ENCODE measurements at places on chromosomes 2 and 18.

GRCh38 chr2:164761737-164762460 is 79.7 kb downstream of the COBLL1 start:
- no peak for DNase-seq

DNA sequence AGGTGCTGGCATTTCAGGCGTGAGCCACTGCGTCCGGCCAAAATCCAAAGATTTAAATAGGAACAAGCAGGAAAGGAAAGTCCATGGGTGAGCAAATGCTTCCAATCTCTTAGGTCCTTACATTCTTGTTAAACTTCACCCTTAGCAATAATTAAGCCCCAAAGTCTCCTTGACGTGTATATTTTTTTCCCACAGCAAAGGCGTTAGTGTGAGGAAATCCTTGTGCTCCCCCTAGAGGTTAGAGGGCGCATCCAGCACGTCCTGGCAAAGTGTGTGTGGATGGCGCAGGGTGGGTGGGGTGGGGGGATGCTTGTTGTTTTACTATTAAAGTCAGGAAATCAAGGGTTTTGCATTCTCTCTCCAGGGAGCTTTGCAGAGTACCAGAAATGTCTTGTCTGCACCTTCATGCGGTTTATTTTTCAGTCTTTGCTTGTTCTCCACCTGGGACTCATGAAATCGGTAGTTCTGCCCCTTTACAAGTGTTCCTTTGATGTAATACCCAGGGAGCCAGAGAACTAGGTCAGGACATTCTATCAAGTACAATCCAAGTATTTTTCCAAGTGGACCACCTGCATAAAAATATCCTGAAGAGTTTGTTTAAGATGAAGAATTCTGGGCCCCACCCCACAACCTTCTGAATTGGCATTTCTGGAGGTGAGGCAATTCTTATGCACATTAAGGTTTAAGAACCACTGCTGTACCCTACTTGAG is 22.2 kb upstream of the ITSN2 start:
- peak; percentile 49 for DNase-seq

- DNase-seq = no peak
These were observed 567.5 kb downstream of the SLC4A3 start for GRCh38 chr2:220194630-220195584.

DNA sequence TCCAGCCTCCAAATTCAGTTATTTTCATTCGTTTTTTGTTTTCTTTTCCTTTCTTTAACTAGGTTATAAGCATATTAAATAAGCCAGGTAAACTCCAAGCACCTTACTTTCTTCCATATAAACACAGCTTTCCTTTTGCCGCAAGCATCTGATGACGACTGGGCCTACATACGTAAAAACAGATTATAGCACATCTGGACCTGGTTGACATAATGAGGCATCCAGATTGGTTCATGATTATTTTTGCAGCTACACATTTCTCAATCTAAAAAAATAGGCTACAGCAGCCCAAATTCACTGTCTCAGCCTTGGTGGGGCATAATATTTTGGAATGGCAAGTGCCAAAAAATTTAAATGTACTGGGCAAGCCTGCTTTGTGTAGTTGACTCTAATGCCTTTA is 7.7 kb downstream of the CYP1B1 start:
- DNase-seq = no peak

DNA sequence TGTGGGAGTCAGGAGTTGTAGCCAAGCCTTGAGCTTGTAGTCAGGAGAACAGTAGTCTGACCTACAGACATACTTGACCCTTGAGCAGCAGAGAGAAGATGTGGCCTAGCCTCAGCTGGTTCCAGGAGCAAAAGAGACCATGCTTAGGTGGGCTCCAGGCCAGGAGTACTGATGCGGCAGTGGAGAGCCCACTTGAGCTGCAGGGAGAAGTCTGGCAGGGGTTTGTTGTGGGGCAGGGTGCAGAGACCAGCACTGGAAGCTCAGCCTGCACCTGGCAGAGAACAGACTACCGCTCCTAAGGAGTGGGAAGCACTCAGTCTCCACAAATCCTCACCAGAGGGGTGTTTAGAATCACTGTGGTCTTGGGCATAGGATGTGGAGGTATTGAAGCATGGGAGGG is 197.9 kb downstream of the TPGS2 start:
- DNase-seq = no peak

DNA sequence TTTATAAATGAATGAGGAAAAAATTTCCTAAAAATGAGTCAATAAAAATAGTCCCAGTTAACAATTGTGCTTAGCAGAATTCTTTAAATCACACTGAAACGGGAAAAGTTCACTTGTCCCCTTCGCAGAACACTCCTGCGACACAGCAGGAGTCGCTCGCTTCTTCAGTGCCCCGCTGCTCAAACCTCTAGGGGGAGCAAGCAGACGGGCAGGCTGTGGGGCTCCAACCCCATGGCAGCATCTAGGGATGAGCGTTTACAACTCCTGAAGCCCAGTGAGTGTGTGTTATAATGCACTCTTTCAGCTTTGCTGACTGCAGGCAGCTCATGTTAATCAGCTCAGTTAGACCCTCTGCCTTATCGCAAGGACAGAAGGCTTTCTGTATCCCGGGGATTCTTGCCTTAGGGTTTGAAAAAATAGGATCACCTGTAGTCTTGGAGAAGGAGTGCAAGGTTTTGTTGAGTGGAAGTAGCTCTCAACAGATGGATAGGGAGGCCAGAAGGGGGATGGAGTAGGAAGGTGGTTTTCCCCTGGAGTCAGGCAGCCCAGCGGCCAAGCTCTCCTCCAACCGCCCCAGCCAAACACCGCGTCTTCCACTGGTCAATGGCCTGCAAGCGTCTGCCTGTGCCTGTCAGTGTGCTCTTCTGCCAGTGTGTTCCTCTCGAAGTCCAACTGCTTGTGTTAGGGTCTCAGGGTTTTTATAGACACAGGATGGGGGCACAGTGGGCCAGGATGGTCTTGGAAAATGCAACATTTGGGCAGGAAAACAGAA is 1977.7 kb upstream of the LRRTM1 start:
- no peak for DNase-seq

- DNase-seq = no peak
These were observed 13.8 kb downstream of the CELF4 start for GRCh38 chr18:37551846-37552245.

DNA sequence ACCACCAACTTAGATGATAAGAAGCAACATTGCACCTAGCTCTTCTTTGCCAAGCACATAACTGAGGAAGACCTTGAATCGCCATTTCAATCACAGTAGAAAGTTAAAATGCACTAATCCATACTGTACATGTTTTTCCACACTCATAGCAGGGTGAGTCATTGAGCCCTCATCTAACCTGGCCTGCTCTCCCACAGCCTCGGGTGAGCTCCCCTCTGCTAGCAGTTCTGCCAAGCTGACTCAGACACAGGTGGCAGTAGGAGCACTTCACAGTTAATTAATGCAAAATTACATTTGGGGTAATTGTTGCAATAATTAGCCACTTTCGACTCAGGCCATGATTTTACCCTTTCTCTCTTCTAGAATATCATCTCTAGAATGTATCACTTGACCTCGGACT is 1632.8 kb upstream of the CELF4 start:
- DNase-seq = no peak

- DNase-seq = no peak
These were observed 308.8 kb downstream of the PRKCE start for GRCh38 chr2:45960057-45960863.

- no peak for DNase-seq
These were observed 47.6 kb downstream of the KLHL29 start for GRCh38 chr2:23432531-23432930.

- DNase-seq = no peak
These were observed 1.4 kb downstream of the ARL4C start for GRCh38 chr2:234495251-234496054.

- DNase-seq = no peak
These were observed 56.8 kb downstream of the C2orf74 start for GRCh38 chr2:61218817-61219170.

GRCh38 chr2:224875153-224875552 is 159.0 kb upstream of the CCDC195 start:
- no peak for DNase-seq

GRCh38 chr2:1981850-1982249 is 237.5 kb upstream of the PXDN start:
- no peak for DNase-seq

DNA sequence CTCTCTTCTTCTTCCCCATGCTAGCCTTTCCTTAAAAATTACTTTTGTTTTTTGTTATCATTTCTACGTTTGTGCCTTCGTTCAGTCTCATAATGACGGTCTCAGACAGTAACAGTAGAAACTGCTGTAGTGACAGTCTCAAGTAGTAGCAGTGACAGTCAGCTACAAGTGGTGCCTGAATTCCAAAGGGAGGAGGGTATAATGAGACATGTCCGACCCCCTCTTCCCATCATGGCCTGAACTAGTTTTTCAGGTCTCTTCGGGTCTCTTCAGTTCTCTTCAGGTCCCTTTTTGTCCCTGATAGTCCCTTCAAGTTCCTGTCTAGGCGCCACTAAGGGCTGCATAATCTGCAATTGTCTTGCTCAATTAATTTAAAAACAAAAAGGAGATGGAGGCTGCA is 12.6 kb downstream of the TMEM131 start:
- no peak for DNase-seq

DNA sequence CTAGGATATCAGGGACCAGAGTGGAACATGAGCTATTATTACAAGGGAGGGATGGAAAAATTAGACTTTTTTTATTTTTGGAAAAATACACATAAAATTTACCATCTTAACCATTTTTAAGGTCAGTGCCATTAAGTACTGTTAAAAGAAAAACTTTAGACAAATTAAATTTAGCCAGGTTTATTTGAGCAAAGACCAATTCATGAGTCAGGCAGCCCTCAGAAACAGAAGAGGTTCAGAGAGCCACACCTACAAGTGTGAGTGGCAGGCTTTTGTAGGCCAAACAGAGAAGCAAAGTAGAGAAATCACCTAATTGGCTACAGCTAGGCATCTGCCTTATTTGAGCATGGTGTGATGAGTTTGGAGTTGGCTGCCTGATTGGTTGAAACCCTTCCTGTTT is 301.3 kb upstream of the RAB12 start:
- DNase-seq = no peak

DNA sequence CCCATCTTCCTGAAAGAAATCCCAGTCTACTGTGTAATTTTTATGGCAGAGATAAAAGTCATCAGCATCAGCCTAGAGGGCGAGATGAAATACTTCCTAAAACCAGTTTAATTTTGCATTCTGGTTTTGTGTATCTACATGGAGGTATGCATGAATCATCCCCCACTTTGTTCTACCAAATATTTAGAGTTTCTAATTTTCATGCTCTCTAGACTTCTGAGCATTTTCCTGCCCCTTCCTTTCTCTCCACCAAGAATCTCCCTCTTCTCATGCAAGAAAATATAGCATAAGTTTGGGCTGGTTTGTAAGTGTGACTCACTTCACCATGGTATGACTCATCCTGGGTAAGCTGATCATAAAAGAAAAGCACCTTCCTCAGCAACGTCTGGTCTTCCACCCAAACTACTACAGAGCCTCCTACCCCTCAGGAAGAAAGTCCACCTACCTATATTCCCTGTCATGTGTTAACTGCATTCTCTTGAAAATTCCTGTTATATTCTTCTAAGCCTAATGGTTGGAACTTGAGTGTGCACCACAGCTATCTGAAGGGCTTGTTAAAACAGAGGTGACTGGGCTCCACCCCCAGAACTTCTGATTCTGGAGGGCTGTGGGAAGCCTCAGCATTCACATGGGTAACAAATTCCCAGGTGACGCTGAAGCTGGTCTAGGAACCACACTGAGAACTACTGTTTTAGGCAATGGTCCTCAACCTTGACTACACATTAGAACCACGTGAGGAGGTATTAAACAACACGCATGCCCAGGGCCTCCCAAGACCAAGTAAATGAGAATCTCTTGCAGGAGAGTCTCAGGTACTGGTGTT is 37.4 kb upstream of the RAPGEF4 start:
- DNase-seq = no peak

- no peak for DNase-seq
These were observed 262.2 kb upstream of the KLHL29 start for GRCh38 chr2:23122681-23123215.

DNA sequence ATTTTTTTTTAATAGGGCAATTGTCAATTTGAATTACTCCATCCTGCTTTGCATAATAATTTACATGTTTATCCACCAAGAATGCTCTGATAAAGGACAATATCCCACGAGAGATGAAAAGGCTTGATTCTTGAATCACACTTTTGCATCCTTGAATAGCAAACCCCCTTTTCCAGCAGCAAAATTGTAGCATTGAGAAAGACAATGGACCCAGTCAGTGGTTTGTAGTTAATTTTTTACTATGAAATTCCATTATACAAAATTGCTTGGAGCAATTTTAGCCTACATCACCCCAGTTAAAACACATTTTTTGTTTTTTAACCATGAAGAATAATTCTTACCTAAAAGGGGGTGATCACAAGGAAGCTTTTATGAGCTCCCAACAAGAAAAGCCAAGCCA is 255.1 kb downstream of the RND3 start:
- DNase-seq = no peak

- DNase-seq = no peak
These were observed 13.1 kb upstream of the MC4R start for GRCh38 chr18:60385693-60386092.

GRCh38 chr2:84373391-84373790 is 85.7 kb downstream of the SUCLG1 start:
- DNase-seq = no peak

DNA sequence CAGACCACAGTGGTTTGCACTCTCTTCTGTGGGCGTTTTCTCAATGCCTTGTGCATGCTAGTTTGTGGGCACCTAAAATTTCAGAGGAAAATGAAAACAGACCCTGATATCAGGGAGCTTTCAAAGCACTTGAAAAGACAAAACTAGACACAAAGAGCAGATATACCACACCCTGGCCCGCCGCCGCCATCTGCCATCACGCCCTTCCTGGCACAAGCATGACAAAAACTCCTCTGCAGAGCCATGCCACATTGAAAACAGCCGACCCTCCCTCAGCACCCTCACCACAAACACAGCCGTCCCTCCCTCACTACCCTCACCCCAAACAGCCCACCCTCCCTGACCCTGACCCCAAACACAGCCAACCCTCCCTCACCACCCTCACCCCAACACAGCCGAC is 84.8 kb upstream of the RAB6C start:
- no peak for DNase-seq

DNA sequence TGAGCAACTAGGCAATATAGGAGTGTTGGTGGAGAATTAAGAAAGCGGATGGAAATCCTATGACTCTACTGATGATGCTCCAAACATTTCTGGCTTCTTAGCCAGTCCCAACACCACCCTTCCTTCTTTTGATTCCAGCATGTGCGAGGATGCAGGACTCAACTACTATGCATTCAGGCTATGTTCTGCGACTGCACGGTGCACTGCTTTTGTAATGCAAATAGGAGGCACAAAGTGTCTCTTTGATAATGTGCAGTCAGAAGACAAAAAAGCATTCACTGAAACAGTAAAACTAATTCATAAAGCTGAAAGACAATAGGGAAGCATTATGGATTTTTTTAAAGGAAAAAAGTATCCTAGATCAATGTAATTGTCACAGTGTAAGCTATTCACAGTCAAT is 106.7 kb downstream of the MEIS1 start:
- DNase-seq = peak; percentile 39

- no peak for DNase-seq
These were observed 27.6 kb downstream of the TTR start for GRCh38 chr18:31619291-31619690.

Measured in neuronal stem cell (in vitro differentiated cells).